ENCODE measurements at places on chromosomes 11 and 22.

DNA sequence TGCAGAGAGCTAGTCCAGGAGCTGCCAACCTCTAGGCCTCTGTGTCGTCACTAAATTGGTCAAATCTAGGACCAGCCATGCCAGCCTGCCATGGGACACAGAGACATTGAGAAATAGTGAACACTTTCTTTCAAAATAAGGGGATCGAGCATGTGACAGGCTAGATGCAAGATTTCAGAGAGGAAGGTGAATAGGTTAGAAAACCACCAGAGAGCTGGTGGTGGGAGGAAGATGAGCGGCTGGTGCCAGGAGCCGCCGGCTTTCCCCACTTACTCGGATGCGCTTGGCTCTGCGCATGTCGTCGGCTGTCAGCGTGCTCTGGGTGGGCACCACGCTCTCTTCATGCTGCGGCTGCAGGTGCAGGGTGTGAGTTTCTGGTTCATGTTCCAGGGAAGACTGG, 35.4 kb upstream of the NFRKB start:
- no peak for DNase-seq

- no peak for DNase-seq
Measured at GRCh38 chr11:126280595-126280994, 2.3 kb upstream of the TIRAP start.

DNA sequence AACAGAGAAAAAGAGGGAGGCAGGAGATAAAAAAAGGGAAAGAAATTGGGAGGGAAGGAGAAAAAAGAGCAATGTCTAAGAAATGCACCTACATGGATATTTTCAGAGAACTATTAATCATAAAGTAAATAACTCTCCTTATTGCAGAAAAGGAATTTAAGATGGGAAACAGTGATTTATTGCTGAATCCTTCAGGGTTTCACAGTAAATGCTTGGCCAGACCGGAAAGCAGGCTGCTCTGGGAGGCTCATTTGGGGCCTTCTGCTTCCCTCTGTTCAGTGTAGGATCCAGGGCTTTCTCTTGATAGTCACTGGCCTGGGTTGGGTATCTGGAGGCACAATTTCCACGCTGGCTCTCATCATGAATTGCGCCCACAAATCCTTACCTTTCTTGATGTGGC, 324.3 kb upstream of the SORL1-AS1 start:
- no peak for DNase-seq

DNA sequence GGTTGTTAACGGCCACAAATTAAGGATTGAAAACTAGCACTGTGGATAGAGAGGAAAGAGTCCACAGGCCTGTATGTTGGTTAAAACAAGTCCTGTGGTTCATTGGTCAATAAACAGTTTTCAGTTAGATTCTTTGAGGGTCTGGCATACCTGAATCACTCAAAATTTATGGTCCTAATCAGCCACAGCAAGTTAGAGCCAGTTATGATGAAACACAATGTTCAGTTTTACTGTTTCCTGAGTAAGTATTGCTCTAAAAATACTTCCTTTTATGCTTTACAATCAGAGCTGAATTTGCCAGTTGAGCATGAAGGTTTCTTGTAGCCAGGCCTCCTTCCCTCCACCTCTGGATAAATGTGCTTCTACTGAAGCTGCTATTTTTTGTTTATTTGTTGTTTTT, 12.9 kb upstream of the CAT start:
- DNase-seq, result no peak

- no peak for DNase-seq
Measured at GRCh38 chr22:25770333-25770732, 28.3 kb downstream of the MYO18B start.

- no peak for DNase-seq
Measured at GRCh38 chr11:27020751-27021150, 19.9 kb upstream of the BBOX1 start.

GRCh38 chr11:102272047-102272824, 45.0 kb upstream of the BIRC3 start:
- DNase-seq, result peak; percentile 8

GRCh38 chr22:47357493-47357892, 595.0 kb downstream of the TBC1D22A start:
- no peak for DNase-seq

GRCh38 chr11:75534259-75535069, 8.7 kb upstream of the GDPD5 start:
- DNase-seq, result no peak

DNA sequence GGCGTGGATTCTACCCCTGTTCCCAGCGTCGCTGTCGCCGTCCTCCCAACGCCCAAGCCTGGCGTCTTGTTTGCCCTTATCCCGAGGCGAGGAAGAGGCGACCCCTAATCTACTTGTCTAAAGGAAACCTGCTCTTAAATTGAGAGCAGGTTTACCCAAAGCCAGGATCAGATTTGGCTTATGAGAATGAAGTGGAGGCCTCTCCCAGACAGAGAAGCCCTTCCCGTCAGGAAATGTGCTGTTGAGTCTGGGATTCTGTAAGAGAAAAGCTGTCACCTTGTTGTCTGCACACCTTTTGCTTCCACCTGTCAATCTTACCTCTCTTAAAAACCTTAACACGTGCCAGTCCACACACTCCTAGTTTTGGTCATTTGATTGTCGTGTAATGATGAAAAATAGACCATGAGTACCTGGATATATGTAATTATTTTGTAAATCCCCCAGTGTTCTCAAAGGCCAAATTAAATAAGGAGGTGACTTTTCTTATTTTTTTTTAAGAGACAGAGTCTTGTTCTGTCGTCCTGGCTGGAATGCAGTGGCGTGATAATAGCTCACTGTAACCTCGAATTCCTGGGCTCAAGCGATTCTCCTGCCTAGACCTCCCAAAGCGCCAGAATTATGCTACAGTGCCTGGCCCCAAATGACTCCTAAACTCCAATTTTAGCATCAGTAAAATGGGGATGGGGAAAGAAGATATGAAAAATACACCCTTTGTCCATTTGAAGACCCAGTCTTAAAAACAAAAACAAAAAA, 627 bp downstream of the GTF2H1 start:
- no peak for DNase-seq

- no peak for DNase-seq
Measured at GRCh38 chr11:114499756-114500155, 59.9 kb downstream of the NXPE1 start.

GRCh38 chr11:64892411-64892831, 14.0 kb upstream of the EHD1 start:
- DNase-seq, result no peak

DNA sequence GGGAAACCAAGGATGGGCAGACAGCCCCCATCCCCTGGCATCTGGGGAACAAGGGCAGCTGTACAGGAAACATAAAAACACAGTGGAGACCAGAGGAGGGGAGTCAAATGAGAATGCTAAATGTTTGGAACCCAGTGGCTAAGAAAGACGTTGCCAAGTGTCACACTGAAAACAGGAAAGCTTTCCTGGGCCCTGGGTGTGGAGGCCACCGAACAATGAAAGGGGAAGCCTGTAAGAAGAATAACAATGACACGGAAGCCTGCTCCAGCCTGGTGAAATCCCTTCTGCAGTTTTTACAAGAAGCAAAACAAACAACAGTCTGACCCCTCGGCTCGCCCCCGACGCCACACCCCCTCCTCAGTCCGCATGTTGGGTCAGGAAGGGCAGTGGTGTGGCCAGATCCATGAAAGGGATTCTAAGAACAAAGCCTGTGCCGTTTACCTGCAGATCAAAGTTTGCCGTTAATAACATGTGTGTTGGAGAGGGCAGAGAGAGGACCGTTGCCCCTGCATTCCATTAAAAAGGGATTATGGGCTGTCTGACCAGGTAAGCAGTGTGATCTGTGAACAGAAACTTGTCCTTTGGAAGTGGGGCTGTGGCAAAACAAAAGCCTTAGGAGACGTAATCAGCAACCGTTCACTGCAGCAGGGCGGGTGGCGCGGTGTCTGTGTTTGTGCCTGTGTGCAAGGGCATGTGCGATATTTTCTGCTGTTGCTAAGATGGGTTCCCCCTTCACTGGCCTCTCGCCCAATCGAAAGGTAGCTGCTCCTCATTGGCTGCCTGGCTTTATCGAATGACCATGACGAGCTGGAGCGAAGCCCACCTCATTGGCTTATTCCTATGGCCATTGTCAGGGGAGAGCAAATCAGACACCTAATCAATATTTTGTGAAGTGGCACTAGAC, 113.7 kb upstream of the BLID start:
- no peak for DNase-seq

- no peak for DNase-seq
Measured at GRCh38 chr22:27690599-27690998, 111.0 kb downstream of the MN1 start.

DNA sequence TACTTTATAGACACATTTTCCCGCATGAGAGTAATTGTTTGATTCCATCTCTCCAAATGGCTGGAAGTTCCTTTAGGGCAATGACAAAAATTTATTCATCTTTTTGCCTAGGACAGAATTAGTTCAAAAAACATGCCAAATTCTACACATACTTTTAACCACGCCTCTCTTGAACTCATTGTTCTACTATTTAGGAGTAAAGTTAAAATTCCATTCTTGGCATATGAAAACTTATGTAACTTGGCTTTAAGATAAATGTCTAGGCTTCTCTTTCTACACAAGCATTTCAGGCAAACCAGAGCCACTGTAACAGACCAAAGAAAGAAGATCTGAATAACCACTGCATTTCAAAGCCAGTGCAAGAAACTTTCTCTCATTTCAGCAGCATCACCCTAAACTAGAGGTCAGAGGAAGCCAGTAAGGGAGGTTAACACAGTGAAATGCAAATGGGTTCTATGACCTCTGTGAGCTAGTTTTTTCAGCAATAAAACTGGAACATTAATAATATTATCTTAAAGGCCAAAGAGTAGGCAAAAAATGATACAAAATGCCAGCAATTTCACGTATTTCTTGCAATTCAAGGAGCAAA, 73.0 kb downstream of the RSF1 start:
- DNase-seq, result no peak

DNA sequence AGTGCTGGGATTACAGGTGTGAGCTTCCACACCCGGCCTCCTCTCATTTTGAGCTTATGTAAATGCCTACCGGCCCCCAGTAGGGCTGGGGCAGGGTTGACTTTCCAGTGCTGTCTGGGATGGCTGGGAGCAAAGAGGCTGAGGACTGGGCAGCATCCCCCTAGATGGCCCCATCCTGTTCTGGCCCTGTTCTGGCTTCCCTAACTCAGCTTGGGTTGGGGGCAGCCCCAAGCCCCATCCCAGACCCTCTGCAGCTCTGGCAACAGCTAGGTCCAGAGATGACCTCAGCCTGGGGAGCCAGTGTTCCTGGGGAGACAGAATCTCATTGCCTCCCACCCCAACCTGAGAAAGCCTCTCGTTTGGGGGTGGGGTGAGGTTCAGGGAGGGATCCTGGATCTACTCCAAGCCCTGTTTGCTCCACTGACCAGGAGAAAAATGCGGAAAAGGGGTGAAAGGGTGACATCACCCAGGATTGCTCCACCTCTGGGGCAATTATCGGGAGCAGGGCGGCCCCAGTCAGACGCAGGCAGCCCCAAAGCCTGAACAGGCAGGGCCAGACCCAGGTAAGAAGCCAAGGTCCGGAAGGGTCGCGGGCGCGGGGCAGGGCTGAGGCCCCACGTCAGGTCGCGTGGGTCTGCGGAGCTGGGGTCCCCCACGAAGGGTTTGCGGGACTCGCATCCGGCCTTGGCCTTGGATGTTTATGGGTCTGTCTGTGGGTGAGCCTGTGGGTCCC, at the start of gene PNPLA2:
Gene PNPLA2 (plus strand): TSS at position 519 of the 733 bp plus-strand sequence. CDS start 805 bp downstream, outside the sequence.
- no peak for DNase-seq

DNA sequence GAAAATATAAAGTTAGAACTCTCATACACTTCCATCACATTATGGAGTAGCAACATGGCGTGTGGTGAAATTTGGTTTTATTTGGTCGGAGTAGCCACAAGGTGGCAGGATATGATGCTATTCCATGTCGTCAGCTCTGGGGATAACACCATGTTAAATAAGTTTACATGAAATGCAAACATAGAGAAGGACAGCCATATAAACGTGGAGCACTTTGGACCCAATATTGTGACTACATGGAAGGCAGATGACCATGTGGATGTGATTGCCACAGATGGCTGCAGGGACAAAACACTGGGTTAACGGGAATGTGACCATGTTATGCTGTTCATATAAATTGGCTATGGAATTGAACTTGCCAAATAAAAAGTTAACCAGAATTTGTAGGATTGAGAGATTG, 21.0 kb downstream of the OR5M11 start:
- DNase-seq, result no peak

GRCh38 chr22:45617948-45618347, 53.7 kb upstream of the ATXN10 start:
- no peak for DNase-seq

GRCh38 chr11:57407010-57407920, 16.8 kb upstream of the PRG2 start:
- DNase-seq, result no peak

All from CD4-positive, alpha-beta memory T cell (primary cell).